Amniotic stem cell (primary cell): ENCODE measurements at places on chromosomes 7 and 10.

GRCh38 chr10:35613597-35614226 is 8.6 kb downstream of the GJD4 start:
- no peak for DNase-seq

DNA sequence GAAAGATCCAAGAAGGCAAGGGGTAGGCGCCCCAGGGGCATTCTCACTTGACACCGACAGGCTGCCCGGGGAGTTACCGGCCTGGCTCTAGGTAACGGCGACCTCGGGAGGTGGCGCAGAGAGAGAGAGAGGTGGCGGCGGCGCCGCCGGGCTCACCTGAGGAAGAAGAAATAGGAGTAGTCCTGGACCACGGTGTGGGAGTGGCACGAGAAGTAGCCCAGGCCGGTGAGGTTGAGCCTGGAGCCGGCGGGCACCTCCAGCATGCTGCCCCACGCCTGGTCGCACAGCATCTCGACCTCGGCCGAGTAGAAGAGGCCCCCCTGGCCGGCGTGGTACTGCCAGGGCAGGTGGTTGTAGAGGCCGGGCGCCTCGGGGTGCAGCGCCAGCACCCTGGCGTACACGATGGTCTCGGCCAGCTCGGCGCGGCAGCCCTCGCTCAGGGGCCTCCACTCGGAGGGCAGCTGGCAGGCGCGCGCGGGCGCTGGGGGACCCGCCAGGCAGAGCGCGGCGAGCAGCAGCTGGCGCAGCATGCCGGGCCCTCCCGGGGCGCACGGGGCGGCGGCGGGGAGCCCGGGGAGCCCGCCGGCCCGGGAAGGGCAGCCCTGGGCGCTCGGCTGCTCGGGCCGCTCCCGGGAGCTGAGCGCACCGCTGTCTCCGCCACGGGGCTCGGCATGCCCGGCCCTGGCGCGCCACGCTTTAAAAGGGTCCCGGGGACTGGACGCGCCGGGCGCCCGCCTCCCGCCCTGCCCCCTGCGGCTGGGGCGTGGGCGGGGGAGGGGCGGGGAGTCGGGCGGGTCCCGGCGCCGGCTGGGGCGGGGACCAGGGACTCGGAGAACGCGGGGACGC is at the start of gene CCDC3:
TSS of gene CCDC3 (minus strand) at position 673 of the 846 bp plus-strand sequence. CDS start at position 530, 143 bp downstream.
- no peak for DNase-seq

- DNase-seq = no peak
Observed at GRCh38 chr10:99279626-99280111, 44.0 kb upstream of the HPSE2 start.

DNA sequence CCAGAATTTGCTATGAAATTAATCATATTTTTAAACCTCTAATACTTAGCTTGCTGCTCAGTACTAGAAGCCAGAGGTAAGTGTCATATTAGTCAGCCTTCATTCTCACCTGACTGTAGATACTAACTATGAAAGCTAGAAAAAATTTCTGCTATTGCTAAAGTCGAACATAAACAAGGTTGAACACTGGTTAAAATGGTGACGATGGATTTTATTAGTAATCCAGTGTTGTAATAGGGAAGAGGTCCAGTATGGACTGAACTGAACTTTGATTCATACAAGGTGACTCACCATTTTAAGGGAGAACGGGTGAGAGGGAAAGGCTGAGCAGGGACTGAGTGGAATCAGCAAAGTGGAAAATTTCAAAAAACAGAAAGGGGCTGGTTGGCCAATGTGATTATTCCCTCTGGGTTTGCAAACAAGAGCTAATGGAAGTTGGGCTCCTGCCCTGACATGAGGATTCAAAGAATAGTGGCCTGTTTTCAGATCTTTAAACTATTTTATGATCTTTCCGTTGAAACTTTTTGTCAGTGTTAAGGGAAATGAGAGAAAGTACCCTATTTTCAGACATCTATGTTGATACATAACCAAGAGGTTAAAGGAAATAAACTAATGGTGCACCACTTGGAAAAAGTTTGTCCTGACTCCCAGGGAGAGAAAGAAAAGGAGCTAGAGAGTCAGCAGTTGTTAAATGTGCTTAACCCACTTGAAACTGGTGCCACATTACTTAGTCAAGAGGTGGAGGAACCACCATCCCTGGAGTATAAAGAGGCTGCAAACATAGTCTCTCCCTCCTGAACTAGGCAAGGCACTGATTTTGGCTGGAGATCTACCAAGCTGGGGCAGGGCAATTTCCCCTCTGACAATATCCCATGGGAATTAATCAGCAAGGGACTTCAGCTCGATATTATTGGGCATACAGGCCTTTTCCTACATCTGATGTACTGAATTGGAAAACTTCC is 15.3 kb upstream of the AKR1C1 start:
- DNase-seq = peak; percentile 44

DNA sequence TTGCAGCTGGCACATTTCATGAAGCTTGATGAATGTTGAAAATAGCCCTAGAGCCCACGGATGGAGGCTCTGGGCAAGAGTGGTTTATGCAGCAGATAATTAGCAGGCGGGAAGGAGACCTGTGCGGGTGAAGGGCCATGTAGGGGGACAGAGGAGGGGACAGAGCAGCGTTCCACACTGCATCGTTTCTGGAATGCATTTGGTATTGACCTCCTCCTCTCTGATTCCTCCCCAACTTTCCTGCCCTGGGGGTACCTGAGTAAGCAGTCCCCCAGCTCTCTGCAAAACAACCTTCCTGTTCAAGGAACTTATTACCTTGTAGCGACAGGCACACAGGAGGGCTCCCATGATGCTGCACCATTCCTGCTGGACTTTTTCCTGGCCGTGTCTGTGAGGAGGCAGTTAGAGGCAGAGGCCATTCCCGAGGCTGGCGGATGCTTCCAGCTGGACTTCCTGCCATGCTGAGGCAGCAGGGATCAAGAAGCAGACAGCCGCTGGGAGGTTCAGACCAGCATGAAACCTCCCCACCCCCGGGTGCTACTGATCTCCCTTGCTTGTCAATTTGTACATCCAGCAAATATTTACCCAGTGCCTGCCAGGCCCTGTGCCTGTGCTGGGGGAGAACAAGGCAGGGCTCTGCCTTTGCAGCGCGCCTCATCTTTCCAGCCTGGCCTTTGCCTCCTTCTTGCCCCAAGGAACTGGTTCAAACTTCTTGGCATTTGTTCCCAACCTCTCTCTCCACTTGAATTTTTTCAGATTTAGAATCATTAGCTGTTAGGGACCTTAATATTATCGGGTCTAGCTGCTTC is 28.7 kb downstream of the SLC29A3 start:
- DNase-seq = no peak

DNA sequence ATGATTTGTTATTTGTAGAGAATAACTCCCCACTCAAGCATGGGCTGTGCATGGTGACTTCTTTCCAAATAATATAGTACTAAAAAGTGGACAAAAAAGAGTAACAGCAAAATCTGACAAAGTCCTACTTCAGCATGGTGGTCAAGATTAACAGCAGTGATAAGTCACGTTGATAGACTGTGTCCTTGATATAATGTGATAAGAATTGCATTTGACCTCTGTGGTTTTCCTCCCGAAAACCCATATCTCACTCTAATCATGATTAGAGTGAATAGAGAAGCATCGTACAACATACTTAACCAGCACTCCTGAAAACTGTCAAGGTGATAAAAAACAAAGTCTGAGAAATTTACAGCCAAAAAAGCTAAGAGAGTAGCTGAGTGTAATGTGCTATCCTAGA is 42.4 kb downstream of the REEP3 start:
- no peak for DNase-seq

DNA sequence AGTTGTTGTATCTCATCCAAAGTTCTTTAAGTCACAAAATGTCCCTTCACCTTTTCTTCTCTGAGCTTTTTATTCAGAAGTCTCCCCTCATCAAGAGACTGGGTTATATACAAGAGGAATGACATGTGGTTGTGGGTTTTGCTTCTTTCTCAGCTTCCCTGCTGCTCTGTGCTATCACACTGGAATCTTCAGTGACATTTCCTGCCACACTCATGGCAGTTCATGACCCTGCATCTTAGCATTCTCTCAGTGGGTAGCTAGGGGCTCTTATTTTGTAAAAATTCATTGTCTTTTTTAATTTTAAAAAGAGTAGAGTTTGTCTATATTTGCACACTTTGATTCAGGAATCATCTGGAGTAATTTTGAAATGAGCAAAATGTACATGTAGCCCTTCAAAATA is 236.9 kb upstream of the TMEM229A start:
- DNase-seq = no peak

- no peak for DNase-seq
Observed at GRCh38 chr10:71737001-71737833, 17.6 kb upstream of the C10orf105 start.

- DNase-seq = no peak
Observed at GRCh38 chr10:61066661-61067344, 122.8 kb upstream of the RHOBTB1 start.

DNA sequence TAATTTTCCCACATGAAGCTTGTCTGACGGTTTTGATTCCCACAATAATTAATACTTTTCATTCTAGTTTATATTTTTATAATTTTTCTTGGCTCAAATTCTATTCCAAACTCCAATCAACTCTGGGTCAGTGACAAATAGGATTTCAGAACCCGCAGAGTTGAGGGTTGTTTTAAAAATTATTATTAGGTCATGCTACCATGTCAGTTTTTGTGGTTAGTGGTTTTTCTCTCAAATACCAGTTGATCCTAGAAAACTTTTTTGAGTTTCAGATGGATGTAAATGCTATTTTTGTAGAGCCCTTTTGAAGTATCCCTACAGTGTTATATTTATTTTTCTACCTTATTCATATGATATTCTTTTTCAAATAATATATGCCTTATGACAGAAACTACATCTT is 237.4 kb downstream of the SEMA3D start:
- no peak for DNase-seq

- DNase-seq = no peak
Observed at GRCh38 chr7:106871793-106872571, 6.9 kb downstream of the PIK3CG start.

GRCh38 chr7:48067475-48067874 is 21.6 kb upstream of the UPP1 start:
- DNase-seq = no peak

GRCh38 chr10:101079874-101080273 is 18.1 kb downstream of the KAZALD1 start:
- no peak for DNase-seq

GRCh38 chr7:66741-67140 is 125.6 kb upstream of the FAM20C start:
- no peak for DNase-seq

GRCh38 chr7:36943591-36944435 is 219.5 kb upstream of the AOAH start:
- DNase-seq = no peak

DNA sequence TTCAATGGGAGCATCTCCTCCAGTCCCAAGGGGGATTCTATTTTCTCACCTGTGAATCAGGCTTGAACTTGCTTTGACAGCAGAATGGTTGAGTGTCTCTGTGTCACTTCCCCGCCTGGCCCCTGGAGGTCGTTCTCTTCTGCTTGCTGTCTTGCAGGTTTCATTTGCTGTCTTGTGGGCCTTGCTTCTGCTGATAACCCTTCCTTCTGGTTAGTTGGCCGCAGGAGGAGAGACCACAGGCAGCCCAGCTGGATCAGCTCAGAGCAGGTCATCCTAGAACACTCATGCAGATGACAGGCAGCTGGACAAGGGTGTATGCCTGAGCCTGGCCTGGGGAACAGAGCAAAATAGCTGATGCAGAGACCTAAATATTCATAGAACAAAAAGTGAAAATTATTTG is 344.2 kb upstream of the ADARB2 start:
- DNase-seq = no peak

GRCh38 chr7:2810682-2811415 is 33.3 kb downstream of the GNA12 start:
- DNase-seq = no peak

DNA sequence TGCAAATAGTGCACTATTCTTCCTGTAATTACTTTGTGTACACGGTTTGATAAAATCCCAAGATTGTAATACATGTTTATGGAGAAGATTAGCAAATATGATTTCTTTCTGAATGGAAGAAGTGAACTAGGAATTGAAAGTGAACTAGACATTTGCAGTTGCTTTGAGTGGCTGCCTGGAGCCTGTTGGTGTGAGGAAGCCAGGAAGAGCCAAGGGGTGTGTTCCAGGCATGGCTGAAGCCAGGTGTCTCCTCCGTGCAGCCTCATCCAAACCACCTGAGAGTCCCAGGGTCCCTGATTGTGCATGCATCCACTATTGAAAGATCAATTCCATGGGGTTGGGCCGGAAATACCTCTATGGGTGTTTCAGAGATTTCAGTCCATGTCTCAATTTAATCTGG is 253.1 kb upstream of the SHH start:
- DNase-seq = no peak

DNA sequence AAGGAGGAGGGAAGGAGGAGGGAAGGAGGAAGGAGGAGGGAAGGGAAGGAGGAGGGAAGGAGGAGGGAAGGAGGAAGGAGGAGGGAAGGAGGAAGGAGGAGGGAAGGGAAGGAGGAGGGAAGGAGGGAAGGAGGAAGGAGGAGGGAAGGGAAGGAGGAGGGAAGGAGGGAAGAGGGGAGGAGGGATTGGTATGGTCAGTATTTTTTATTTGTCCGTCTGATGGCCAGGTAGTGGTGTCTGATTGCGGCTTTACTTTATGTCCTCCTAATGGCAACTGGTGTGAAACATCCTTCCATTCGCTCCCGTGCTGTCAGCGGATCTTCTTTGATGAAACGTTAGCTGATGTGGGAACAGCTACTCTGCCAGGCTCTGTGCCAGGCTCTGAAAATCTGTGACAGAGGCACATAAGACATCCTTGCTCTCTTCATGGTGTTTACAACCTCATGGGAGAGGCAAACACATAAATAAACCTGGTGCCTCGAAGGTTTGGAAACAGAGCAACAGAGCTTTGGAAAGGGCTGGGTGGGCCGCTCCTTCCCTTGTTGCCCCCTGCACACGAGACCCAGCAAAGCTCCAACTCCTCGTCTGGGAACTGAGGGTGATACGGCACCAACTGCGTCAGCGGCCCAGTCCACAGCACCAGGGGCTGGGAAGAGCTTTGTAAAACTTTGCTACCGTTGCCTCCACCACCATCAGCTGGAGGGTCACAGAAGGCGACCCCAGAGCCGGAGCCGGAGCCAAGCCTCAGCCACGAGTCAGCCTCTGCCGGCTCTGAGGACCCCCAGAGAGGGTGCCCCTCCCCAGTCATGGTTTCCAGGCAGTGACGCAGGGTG is 40.3 kb downstream of the PDGFA start:
- no peak for DNase-seq

DNA sequence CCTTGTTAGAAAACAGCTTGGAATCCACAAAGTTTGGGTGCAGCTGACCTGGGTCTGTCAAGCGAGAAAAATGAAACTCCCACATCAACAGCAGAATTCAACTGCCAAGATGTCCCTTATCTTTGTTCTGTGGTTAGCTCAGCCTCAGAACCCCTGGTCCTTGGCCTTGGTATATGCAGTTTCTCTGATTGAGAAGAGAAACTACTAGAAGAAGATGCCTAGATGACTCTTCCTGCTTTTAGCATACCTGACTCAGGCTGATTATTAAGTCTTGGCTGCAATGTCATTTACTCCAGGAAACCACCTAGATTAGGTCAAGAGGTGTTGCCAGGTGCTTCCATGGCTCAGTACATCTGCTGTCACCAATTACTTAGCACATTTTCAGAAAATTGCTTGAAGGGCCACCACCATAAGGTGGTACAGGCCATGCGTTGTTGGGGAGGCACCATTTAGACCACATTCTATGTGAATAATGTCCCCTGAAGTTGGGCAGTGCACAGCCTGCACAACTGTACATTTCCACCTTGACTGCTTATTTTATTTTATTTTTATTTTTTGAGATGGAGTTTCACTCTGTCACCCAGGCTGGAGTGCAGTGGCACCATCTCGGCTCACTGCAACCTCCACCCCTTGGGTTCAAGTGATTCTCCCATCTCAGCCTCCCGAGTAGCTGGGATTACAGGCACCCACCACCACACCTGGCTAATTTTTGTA is 59.4 kb upstream of the ZNF438 start:
- no peak for DNase-seq
